ENCODE measurements at places on chromosomes 6 and 20.

GRCh38 chr6:165663736-165664558, 906 bp upstream of the PDE10A start:
- peak; percentile 26 for DNase-seq

DNA sequence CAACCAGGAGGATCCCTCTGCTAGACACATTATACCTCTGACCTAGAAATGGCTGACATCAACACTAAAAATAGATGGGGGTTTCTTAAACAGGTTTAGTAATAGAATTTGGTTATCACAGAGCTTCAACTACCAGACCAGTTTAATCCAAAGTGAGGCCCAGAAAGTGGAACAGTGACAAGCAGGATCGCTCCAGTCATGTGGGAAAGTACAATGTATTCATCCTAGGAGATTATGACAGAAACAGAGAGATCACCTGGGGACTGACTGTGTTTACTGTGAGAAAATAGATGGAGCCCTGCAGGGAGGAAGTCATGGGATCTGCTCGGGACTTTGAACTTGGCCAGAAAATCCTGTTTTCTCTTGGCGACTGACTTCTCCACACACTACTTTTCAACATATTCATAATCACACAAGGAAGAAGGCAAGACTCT, 238.7 kb upstream of the SOX4 start:
- no peak for DNase-seq

DNA sequence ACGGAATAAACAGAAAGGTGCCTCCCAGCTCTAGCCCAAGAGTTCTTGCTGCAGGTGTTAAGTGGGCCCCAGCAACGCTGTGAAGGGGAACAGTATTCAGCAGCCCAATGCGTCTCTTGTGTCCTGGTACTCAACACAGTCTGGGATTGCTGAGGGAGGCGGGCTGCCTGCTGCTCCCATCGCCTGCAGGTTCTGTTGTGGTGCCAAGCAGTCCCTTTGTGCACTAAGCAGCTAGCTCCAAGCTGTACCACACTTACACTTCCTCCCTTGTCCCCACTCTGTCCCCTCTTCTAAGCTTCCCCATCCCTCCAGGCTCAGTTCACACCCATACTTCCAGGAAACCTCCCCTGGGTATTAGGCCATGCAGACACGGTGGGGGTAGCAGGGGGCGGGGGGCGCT, 92.7 kb downstream of the AGPAT4 start:
- DNase-seq: no peak

- DNase-seq: no peak
Measured at GRCh38 chr6:91681296-91681695, 1094.4 kb upstream of the MAP3K7 start.

DNA sequence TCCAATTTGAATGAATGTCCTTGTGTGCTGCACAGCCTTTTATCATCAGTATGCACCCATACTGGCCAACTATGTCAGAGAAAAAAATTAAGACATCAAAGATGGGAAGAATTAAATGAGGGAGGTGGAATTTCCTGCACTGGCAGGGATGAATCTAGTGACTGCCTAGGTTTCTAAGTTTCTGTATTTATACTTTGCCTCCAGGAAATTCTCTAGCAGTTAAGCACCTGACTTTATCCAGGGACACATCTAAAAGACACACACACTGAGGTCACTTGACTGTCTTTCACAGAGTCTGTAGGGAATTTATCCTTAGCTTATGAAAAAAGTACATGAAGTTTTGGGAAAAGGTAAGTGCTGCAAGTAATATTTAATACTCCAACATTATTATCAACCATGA, 636.5 kb upstream of the PTCHD4 start:
- no peak for DNase-seq

GRCh38 chr6:106488494-106489370, 128.2 kb downstream of the CRYBG1 start:
- no peak for DNase-seq

GRCh38 chr6:140478631-140479030, 1104.2 kb upstream of the CITED2 start:
- no peak for DNase-seq

DNA sequence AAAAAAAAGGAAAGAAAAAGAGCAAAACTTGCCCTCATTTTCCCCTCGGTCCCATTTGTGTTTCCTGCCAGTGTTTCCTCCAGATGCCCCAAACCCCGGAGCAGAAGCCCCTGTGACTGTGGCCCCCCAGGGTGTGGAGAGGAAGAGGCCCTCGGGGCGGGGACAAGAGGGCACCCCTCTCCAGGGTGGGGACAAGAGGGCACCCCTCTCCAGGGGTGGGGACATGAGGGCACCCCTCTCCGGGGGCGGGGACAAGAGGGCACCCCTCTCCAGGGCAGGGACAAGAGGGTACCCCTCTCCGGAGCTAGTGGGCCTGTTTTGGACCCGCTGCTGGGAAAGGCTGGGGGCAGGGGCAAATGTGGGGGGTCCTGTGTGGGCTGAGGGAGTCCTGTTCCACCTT, 13.1 kb downstream of the MYT1 start:
- DNase-seq: no peak

- DNase-seq: no peak
Measured at GRCh38 chr6:160167604-160168399, 46.2 kb downstream of the SLC22A1 start.

- no peak for DNase-seq
Measured at GRCh38 chr6:152920016-152920415, 62.8 kb downstream of the FBXO5 start.

DNA sequence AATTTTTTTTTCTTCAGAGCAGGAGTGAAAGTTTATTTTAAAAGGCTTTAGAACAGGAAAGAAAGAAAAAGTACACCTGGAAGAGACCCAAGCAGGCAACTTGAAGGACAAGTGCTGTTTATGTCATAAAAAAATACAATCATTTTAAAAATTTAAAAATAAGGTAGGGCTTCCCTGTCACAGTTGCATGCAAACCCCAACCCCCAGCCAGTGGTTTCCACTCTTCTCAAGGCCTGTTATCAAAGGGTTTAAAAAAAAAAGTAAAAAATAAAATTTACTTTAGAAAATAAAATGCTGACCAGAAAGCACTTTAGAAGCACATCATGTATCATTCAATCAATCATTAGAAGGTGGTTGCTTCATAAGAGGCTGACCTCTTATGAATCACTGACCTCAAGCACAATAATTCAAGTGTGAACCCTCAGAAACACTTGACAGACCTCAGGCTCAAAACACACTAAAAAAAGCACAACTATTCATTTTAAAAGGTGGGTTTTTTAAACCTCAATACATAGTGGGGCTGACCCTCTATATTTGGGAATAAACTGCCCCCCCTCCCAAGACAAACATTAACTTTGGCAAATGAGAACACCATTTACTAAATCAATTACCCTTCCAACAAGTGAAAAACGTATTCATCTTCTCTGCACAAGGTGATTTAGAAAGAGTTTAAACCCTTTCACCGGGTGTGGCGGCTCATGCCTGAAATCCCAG, 15.6 kb downstream of the ILRUN start:
- no peak for DNase-seq

DNA sequence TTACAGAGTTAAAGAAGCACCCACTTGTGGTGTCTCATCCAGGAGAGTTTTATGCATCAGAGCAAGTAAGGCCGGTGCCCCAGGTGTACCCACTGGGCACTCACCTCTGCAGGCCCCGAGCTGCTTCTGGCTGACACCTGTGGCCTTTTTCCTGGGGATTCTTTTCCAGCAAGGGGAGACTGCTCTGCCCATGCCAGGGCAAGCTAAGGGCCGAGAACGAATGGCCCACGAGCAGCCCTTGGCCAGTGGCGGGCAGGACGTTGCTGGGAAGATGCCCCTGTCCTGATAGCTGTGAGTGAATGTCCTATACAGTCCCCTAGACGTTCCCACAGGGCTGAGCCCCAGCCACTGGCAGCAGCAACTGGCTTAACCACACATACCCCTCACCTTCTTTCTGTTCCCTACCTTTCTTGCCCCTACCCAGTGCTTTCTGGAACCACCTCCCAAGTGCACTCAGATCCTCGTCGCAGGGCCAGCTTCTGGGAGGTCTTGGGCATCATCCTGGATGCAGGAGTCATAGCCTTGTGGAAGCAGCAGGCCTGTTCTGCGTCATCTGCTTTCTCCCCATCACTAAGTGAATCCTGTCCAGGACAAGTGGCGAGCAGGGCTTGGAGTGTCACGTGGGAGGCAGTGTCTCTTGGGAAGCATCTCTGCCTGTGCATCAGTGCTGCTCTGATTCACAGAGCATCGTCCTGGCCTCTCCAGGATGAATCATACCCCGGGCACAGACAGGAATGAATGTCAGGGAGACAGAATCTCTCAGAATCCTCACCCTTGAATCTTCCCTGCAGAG, 32.5 kb downstream of the SYNDIG1 start:
- no peak for DNase-seq

- DNase-seq: peak; percentile 36
Measured at GRCh38 chr6:21855811-21856455, 262.4 kb downstream of the SOX4 start.

Measured in mesendoderm (in vitro differentiated cells).